ENCODE measurements at places on chromosomes 5 and 9. TPM values are rescaled to one million over a fixed set of nuclear protein-coding genes. Genes with fewer than 3 reads are reported as not detected.

IFNA2 gene
- not detected for total RNA-seq

CDHR2 gene
- not detected for total RNA-seq

SLC1A3 gene
- 23.5 TPM for total RNA-seq

LCN15 gene
- not detected for total RNA-seq

CNTFR gene
- 4.2 TPM for total RNA-seq

PFN3 gene
- total RNA-seq = not detected

EGR1 gene
- total RNA-seq = 669 TPM

ADAMTS6 gene
- total RNA-seq = 11.5 TPM

SLCO4C1 gene
- 0.39 TPM for total RNA-seq

HDAC3 gene
- 54.3 TPM for total RNA-seq

SHOC1 gene
- not detected for total RNA-seq

GRCh38 chr5:62727861-62728260 lies 149.2 kb downstream of the LRRC70 start:
- no peak for DNase-seq

DNA sequence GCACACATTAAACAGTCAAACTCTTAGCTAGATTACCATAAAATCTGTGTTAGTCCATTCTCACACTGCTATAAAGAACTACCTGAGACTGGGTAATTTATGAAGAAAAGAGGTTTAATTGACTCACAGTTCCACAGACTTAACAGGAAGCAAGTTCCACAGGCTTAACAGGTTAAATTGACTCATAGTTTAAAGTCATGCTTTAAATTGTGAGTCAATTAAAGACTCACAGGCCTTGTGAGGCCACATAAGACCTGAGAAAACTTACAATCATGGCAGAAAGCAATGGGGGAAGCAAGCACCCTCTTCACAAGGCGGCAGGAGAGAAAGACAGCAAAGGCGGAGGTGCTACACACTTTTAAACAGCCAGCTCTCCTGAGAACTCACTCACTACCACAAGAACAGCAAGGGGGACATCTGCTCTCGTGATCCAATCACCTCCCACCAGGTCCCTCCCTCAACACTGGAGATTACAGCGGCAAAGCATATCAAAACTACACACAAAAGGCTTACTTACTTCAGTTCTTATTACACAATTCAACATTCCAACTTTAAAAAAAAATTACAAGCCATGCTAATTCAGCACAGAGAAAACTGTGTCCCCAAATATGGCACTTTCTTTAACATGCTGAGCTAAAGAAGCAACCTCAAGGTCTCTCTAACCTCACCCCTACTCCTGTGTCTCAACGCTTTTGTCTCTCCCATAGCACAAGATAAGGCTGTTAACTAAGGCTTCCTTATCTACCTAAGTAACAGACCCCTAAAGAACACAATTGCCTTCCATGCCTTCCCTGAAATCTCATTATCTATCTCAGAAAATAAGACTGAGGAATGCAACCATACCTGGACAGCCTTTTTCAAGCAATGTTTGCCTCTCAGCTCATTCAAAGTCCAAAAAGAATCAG lies 805.1 kb downstream of the NR2F1-AS1 start:
- DNase-seq = no peak

DNA sequence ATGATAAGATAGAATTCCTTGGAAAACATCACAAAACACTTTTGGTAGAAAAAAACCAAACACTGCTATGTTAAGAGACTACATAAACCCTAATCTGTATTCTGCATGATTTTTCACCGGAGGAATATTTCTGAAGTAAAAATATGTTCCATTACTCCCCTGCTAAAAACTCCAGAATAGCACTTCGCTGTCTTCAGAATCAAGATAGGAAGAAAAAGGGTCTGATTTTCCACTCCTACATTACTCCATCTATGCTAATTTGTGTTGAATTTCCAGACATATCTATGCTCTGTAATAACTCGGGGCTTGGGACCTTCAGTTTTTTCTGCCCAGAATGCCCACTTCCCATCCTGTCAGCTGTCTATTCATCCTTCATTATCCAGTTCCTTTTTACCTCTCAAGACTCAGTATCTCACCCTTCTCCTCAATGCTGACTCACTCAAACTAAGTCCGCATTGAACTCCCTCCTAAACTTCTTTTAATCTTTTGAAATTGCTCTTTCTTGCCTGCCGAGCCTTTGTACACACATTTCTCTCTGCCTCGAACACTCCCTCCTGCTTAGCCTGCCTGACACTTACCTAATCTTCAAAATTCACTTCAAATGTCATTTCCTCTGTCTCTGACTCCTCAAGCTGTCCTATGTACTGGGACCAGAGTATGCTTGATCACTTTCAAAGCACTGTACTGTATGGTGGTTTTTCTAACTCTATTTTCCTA lies 171.0 kb downstream of the ARRDC3 start:
- no peak for DNase-seq

DNA sequence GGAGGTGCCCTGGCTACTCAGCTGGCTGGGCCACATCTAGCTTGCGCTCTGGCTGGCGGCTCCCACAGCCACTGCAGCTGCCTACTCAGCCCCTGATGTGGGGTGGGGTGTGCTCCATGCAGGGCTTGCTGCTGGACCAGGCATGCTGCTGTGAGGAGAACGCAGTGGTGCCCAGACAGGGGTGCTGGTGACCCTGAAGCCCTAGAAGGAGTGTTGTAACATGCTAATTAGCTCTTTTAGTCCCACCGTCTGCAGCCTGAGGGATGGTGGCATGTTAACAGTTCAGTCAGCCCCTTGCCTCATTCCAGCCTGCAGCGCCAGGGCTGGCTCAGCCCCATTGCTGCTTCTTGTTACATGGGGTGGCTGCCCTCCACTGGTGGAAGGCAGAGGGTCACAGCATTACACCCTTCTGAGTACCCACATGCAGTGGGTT lies 642.3 kb downstream of the DMRTA1 start:
- peak; percentile 40 for DNase-seq

- no peak for DNase-seq
These were observed 5.3 kb downstream of the TXNDC15 start for GRCh38 chr5:134879456-134879855.

- DNase-seq = no peak
These were observed 1078.3 kb upstream of the SEMA6A start for GRCh38 chr5:117652958-117653280.

GRCh38 chr5:171397190-171397589 lies 9.5 kb downstream of the NPM1 start:
- no peak for DNase-seq

- no peak for DNase-seq
These were observed 128.4 kb downstream of the GRIA1 start for GRCh38 chr5:153618867-153619266.

DNA sequence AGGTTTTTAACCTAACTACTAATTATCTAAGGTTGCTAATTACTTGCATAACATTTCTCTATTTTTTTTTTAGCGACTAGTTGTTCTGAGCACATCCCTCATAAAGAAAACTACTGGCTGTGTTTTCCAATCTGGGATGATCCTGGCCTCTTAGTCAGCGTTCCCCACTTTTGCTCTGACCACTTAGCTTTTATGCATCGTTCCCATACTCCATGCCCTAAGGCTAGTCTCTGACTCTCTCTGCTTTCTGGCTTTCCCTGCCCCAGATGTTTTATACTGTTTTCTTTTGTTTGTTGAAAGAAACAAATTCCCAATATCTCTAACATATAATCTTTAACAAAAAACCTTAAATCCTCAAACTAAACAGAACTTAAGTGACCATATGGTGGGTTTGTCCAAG lies 217.9 kb downstream of the SPATA31D1 start:
- DNase-seq = no peak

DNA sequence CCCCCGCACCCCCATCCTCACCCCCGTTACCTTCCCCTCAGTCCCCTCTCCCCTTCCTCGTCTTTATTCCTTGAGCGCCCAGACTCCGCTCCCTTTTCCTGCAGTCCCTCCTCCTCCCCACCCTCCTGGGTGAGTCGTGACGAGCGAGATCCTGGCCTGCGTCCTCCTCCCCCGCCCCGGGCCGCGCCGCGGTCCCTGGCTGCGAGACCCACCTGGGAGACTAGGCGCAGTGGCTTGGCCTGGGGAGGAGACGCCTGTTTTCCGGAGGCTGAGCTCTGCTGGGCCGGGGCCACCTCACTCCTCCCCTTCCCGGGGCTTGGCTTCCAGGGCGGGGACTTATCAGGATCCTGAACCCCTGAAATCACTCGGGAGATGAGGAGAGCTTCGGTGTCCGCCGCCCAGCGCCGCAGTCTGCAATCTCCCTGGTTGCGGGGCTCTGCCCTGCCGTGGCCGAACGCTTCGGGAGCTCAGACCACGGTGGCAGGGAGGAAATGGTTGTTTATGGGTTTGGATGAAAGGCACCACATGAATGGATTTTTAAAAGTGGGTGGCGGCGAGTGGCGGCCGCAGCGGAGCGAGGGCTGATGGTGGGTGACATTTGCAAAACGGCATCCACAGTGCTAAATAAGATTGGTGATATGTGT lies 984 bp downstream of the STXBP1 start:
- peak; percentile 83 for DNase-seq

DNA sequence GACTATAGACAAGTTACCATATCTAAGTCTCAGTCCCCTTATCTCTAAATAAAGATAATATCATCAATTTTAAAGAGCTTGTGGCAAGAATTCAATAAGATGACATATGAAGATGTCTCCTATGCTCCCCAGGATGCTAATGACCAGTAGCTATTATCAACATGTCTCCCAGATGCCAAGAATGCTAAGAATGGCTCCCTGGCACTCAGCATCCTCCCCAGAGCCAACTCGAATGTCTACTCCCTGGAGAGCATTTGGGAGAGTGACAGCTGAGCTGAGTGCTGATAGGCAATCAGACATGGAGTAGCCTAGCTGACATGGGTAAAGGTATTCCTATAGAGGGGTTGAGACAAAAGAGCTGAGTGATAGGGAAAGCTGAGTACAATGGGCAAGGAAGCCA lies 15.9 kb downstream of the P4HA2 start:
- no peak for DNase-seq

GRCh38 chr9:126234681-126235335 lies 91.8 kb upstream of the MVB12B start:
- no peak for DNase-seq

- DNase-seq = no peak
These were observed 64.6 kb upstream of the FCN1 start for GRCh38 chr9:134982311-134982710.

- no peak for DNase-seq
These were observed 367.7 kb downstream of the GADD45G start for GRCh38 chr9:89972535-89972934.

GRCh38 chr9:77854258-77854915 lies 177.2 kb downstream of the GNAQ start:
- DNase-seq = no peak

DNA sequence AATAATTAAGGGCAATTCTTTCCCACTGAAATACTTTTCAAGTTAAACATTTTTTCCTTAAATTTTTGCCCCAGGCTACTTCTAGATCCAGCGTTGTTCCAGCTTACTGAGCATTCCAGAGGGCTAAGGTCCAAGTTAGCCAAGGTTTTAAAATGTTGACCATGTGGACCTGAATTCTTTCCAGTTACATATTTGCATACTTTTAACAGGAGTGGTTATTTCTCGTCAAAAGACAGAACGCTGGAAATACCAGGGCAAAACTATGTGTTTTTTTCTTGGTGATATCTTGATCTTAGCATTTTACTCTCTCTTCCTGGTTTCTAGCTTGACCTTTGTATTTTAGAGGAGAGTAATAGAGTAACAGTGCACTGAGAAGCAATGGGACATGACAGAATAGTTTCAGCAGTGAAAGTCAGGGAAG lies 32.8 kb downstream of the TMC1 start:
- no peak for DNase-seq

DNA sequence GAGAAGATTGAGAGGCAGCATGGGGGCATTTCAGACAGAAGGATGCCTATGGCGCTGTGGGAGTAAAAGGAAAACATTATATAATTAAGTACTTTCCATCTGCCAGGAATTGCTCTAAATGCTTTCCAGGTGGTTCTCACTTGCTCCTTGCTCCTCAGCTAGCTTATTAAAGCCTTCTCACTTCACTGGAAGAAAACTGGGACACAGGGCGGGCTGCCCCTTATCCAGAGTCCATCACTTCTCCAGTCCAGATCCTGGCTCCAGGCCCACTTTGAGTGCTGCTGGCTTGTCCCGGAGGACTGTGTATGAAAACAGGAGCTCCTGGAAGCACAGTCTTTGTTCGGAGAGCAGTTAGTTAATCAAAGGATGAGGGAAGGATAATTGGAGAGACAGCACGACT lies 409.9 kb upstream of the ADAMTS16 start:
- no peak for DNase-seq

DNA sequence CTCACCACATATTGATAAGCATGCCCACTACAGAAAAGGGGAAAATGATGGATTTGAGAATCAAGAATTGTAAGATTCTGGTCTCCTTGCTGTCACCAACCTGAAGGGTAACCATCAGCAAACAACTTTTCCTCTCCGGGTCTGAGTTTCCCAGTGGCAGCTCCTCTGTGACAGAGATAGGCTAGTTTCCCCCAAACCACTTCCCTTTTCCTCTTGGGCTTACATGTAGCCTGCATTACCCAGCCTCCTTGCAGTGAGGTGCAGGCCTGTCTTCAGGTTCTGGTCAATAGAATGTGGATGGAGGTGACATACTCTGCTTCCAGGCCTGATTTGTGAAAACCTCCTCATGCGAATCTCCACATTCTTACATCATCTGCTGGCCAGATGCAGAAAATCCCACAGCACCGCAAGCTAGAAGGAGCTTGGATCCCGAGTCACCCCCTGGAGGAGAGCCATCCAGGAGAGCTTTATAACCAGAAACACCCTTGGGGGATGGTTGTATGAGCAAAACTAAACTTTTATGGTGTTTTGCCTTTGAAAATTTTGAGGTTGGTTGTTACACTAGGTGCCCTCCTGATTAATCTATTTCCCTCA lies 206.1 kb downstream of the RGS3 start:
- DNase-seq = no peak

- no peak for DNase-seq
These were observed 97.7 kb upstream of the HCN1 start for GRCh38 chr5:45793638-45794532.

DNA sequence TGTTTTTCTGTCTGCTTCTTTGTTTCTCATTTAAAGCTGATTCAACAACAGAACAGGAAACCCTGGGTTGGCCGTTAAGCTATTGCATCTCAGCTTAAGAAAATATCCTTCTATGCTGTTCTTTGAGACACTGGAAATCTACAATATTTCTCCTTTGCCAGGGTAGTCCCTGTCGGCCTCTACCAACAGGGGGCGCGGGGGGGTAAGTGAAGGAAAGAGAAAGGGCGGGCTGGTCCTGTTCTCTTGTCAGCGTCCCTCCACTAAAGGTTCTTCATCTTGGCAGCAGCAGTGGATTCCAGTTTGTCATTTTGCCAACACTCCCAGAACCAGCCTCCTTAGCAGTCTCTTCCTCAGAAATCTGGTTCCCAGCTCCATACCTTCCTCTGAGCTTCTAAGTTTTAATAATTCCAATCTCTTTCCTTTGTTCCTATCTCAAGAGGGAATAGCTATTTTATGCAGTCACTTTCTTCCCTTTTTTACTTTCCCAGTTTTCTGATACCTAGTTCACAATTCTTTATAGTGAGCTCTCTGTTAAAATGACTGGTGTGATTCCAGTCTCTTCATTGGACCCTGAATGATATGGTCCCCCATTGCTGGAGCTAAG lies 222.3 kb downstream of the GLIS3 start:
- DNase-seq = peak; percentile 93

GRCh38 chr9:123756484-123757106 lies 173.3 kb downstream of the DENND1A start:
- DNase-seq = no peak

Measured in aorta (tissue), 5 donors.